Esophagus squamous epithelium (tissue), 5 donors: ENCODE measurements at places on chromosomes 2 and 18. TPM values are rescaled to one million over a fixed set of nuclear protein-coding genes. Genes with fewer than 3 reads are reported as not detected.

Gene B3GNT7
- 2.1 TPM for total RNA-seq

Gene RAB6C
- total RNA-seq, result not detected

DNA sequence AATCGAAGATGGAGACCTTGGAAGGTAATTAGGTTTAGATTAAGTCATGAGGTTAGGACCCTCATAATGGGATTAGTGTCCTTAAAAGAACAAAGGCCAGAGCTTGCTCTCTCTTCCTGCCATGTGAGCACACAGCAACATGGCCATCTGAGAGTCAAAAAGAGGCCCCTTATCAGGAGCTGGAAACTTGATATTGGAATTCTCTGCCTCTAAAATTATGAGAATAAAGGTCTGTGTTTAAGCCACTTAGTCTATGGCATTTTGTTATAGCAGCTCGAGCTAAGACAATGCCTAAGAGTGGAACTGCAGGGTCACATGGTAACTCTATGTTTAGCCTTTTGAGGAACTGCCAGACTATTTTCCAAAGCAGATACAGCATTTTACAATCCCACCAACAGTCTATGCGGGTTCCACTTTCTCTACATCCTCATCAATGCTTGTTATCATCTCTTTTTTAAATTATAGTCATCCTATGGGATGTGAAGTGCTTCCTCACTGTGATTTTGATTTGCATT, 42.4 kb downstream of the THADA start:
- H3K4me3 ChIP-seq, result no peak overlapping the region
- no peaks in the 10 kb centered on the region for H3K4me1 ChIP-seq

GRCh38 chr2:203535784-203536585, 884 bp upstream of the RAPH1 start:
- no peak for DNase-seq
- H3K27ac ChIP-seq, result peak overlapping the region; percentile 90

DNA sequence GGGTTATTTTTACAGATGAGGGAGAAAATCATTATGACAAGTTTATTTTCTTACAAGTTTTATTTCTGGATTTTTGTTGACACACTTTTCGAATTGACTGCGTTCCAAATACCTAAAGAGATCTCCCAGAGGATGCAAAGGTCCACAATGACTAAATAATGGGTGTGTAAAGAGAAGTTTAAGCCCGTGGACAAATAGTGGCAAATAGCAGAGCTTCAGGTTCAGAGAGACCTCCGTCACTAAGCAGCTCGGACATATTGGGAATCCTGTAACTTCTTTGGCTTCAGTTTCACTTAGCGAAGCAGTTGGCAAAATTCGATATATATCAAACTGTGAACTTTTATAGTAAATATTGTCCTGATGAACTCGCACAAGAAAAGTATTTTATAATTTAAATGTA, 270.5 kb upstream of the KCNJ3 start:
- no peak for DNase-seq
- no peaks in the 10 kb centered on the region for H3K4me1 ChIP-seq
- H3K27me3 ChIP-seq, result no peaks in the 10 kb centered on the region
- H3K36me3 ChIP-seq, result no peaks in the 10 kb centered on the region
- no peak overlapping the region for H3K4me3 ChIP-seq
